Stimulated activated CD8-positive, alpha-beta memory T cell treated with anti-CD3 and anti-CD28 coated beads, Interleukin-7, amount 100 ng/mL, for 48 hours (primary cell): ENCODE measurements at places on chromosomes 12 and 14.
A peak's percentile ranks its signal among the peaks of the same experiment; 100 is the strongest.

- no peak for DNase-seq
These were observed 86.3 kb upstream of the GRIP1 start for GRCh38 chr12:66765204-66765603.

DNA sequence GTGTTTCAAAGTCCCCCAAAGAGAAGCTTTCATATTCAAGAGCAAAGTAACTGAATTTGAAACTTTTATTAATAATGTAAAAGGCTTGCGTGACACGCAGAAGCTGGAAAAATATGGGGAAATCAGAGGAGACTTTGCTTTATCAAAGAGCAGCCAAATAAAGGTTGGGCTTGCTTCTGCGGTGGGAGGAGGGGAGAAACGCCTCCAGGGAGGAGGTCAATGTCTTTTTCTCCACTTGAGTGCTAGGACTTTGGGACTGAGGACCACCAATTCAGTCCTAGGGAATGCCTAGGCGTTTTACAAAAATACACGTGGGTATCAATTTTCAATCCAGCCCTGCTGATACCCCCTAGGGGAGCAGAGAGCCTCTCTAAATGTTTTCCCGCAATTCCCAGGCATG, 60.9 kb upstream of the FZD10 start:
- DNase-seq, result no peak

DNA sequence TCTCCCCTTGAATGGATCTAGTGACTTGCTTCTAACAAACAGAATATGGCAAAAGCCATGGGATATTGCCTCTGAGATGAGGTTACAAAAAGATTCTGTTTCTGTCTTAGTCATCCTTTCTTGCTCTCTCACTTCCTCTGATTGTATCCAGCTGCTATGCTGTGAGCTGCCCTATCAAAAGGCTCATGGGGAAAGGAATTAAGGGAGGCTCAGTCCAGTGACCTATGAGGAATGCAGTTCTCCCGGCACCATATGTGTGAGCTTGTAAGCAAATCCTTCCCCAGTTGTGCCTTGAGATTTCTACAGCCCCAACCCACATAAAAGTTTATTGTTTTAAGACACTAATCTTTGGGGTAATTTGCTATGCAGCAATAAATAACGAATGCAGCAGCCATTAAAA, 183.1 kb downstream of the KLHL28 start:
- DNase-seq, result no peak

DNA sequence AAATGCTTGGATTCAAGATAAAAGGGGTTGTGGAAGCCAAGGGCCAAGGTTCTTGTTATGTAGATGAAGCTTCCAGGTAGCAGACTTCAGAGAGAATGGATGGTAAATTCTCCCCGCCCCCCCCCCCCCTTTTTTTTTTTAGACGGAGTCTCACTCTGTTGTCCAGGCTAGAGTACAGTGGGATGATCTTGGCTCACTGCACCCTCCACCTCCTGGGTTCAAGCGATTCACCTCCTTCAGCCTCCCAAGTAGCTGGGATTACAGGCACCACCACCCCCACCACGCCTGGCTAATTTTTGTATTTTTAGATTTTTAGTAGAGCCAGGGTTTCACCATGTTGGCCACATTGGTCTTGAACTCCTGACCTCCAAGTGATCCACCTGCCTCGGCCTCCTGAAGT, 4.1 kb downstream of the DGLUCY start:
- no peak for DNase-seq

DNA sequence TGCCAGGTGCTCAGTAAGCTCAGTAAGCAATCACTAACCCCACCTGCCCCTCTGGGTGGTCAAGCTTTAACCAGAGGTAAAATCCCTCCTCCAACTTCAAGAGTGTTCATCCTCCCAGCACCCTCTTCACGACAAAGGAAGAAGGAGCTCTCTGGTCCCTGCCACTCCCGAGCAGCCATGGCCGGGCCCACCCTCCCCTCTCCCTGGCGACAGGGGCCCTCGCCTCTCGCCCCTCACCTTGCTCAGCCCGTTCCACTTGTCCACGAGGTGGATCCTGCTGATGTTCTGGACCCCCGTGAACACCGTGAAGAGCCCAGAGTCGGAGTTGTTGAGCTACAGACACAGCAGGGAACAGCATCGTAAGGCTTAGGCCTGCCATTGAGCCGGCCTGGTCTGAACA, 52.0 kb downstream of the SCARB1 start:
- no peak for DNase-seq

DNA sequence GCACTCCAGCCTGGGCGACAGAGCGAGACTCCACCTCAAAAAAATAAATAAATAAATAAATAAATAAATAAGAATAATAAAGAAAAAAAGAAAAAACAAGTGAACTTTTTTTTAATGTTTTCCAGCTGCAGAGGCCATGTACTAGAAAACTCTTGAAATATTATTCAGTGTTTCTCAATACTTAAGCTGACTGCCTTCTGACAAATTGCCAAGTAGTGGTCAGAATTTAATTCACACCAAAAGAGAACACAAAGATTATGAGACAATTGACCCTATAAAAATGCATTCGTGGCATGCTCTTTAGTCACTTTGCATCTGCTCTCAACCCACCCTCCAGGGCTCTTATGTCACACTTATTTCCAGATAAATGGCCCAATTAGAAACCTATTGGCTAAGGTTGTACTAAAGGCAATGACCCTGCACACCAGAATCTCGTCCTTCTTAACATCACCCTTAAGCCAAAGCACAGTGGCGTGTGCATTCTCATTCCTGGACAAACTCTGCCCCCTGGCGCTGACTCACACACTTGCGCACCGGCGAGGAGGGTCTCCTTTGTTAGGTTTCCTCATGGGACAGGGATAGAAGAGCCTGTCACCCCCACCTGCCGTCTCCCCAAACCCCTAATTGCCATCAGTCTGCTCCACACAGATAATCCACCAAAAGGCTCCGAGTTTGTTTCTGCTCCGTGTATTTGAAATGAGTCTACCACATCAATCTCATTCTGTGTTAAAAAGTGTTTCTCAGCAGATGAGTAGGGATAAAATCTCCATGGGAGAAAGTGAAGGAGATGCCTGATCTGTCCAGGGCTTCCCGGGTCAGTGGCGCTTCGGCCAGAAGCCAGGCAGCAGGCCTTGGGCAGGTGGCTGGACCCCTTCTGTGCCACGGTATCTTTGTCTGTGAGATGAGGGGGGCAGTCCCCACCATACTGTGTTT, 73.1 kb upstream of the CEP83 start:
- DNase-seq, result peak; percentile 34

DNA sequence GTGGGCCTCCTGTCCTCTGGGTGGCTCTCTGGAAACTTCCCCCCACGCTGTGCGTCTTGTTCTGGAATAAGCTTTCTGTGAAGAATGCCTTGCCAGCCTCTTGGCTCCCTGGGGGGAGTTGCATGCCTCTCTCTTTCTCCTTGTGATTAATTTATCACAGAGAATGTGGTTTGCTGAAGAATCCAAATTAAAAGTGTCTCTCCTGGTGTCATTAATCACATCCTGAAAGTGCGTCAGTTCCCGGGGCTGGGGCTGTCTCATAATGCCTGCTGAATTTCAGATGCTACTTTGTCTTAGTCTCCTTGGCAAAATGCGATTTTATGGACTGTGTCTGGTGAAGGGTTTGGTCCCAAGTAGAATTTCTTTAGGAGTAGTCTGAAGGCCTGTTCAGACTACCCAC, 787.7 kb upstream of the TMEM132C start:
- DNase-seq, result no peak

DNA sequence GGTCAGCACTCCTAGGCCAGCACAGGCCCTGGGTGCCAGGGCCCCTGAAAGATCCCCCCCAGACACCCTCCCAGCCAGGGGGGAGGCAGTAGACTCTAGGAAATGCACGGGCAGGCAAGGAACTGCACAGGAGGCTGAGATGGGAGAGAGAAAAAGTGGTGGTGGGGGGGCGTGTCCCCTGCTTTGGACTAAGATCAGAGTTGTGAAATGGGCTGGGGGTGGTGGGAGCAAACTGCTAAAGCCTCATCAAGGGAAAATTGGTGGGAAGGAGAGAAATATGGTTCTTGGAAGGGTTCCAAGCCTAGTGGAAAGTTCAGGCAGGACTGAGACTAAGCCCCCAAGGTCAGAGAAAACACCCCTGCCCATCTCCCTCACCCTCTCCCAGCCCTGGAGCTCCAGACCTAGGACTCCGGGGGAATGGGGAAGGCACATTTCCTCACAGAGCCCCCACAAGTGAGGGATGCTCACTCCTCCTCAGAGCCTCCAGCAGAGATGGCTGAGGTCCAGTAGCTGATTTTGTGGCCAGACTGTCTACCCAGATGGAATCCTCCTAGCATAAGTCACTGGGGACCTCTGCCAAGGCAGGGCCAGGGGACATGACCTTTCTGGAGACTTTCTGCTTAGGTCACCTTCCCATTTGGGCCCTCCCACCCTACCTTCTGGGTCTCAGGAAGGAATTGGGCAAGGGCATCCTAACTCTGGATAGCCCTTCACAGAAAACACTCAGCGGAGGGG, 29.8 kb downstream of the FIGNL2 start:
- DNase-seq, result no peak

DNA sequence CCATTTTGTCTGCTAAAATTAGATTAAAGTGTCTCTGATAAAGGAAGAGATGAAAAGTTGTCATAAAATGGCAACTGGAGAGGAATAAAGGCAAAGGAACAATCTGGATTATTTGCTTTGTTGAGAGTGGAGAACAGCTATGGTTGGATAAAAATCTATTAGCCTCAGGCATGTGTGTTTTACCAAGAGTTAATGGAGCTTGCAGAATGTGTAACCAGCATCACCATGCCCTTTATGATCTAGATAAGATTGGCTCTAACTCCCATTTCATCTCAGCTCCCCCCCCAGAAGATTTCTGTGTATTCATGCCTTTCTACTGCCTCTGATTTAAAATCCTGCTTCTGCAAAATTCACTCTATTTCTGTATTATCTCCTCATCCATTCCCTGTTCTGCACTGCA, 93.8 kb downstream of the GALC start:
- DNase-seq, result no peak

DNA sequence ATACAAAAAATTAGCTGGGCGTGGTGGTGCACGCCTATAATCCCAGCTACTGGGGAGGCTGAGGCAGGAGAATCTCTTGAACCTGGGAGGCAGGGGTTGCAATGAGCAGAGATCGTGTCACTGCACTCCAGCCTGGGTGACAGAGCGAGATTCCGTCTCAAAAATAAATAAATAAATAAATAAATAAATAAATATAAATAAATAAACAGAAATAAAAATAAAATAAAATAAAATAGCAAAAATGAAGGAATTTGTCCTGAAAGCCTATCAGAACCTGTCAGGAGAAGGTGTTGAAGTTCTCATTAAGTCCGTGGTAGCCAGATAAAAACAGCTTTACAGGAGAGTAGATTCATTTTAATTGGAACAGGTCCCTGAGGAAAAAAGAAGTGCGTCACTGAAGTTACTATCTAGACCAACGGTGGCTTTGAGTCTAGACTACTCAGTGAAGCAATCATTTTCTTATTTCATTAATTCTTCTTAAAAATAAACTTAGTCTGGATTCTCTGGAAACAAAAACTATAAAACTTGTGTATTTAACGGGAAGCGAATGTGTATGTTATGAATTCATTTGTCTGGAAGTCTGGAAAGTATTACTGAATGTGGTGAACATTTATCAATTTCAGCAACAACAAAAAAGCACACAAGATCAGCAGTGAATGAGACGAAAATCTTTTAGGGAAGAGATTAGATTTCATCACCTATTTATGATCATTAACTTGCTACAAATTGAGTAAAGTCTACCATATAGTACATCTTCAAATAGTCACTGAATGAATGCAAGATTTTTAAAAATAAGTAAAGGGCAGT, 248.5 kb upstream of the PDE3A start:
- DNase-seq, result no peak

DNA sequence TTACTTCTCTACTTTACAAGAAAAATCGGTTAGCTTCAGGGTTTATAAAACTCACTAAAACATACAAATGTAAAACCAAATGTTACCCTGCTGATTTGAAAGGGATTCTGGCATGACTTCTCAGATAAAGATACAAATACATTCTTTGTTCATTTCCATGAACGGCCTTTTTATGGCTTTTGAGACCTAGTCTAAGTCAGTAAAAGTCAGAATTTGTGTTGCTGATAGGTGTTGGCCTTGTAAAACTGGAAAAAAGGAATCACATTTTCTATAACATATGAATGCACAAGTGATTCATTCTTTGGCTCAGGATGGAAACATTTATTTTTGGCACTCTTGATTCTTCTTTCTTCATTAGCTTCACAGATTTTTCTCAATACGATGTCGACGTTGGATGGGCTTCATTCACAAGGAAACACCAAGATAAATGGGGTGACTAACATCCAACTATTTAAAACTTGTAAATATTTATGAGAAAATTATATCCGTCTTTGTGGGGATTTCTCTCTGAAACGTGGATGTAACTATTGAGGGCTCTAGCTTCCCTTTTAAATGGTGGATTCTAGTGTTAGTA, 27.0 kb upstream of the CPM start:
- DNase-seq, result no peak

DNA sequence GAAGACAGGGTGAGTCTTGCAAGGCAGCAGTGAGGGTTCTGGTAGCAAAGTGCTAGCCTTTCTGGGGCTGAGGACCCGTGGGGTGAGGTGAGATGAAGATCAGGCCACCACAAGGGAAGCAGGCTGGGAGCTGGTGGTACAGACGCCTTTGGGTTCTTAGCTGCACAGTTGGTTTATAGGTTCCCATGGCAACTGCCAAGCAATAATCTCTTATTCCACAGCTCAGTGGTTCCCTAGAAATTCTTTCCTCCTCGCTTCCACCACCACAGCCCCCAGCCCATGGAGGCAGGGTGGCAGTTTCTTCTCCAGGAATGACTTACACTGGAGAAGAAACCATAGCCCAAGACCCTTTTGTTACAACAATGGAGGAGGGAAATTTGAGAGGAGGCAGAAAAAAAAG, 82.1 kb downstream of the CMKLR1 start:
- DNase-seq, result no peak

- DNase-seq, result peak; percentile 40
These were observed 4.3 kb upstream of the CD9 start for GRCh38 chr12:6195665-6196535.

- DNase-seq, result no peak
These were observed 13.4 kb downstream of the SPTLC2 start for GRCh38 chr14:77603031-77603430.

GRCh38 chr14:98593361-98593761, 678.6 kb downstream of the BCL11B start:
- no peak for DNase-seq

- DNase-seq, result peak; percentile 69
These were observed 191.6 kb downstream of the DUSP6 start for GRCh38 chr12:89160716-89161123.

- DNase-seq, result no peak
These were observed 770.7 kb downstream of the BCL11B start for GRCh38 chr14:98501335-98501734.

DNA sequence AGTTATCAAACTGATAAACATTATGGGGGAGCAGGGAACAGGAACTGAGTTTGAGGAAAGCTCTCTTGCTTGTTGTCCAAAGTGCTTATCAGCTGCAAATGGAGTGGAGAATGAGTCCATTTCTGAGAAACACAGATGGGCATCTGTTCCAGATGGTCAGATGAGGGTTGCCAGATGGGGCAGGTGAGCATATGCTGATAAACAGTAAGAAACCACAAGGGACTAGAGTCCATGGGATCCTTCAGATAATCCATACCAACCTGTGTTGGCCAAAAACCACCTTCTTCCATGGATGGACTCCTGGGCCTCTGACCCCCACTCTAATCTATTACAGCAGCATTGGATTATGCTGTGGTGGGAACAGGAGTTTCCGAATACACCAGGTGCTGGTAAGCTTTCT, 38.3 kb downstream of the GNS start:
- DNase-seq, result no peak

- no peak for DNase-seq
These were observed 666.6 kb downstream of the NRXN3 start for GRCh38 chr14:78836777-78837176.

GRCh38 chr12:102880783-102881182, 36.3 kb downstream of the PAH start:
- no peak for DNase-seq

GRCh38 chr14:72439707-72440106, 454.2 kb downstream of the DPF3 start:
- DNase-seq, result peak; percentile 21
